ENCODE measurements at places on chromosomes 13 and 19. TPM values are rescaled to one million over a fixed set of nuclear protein-coding genes. Genes with fewer than 3 reads are reported as not detected.

Gene DLL3
- polyA plus RNA-seq, result 1.5 TPM

Gene ERICH4
- not detected for polyA plus RNA-seq

Gene TMEM259
- polyA plus RNA-seq, result 82.6 TPM

Gene TMEM255B
- polyA plus RNA-seq, result 0.70 TPM

Gene GET3
- polyA plus RNA-seq, result 64.2 TPM

Gene ZNF799
- 10.2 TPM for polyA plus RNA-seq

Gene NKPD1
- not detected for polyA plus RNA-seq

Gene C19orf38
- 6.5 TPM for polyA plus RNA-seq

Gene F2RL3
- polyA plus RNA-seq, result 0.36 TPM

Gene HSPB6
- not detected for polyA plus RNA-seq

Gene IGSF23
- not detected for polyA plus RNA-seq

Gene FARP1
- polyA plus RNA-seq, result 0.46 TPM

Gene ZNF135
- 1.0 TPM for polyA plus RNA-seq

Gene ZNF433
- polyA plus RNA-seq, result 2.8 TPM

Gene NCAN
- polyA plus RNA-seq, result not detected

Gene CD37
- 754 TPM for polyA plus RNA-seq

Gene LYPD5
- not detected for polyA plus RNA-seq

Gene IFNL1
- not detected for polyA plus RNA-seq

Gene CEACAM20
- not detected for polyA plus RNA-seq

Gene WASF3
- polyA plus RNA-seq, result not detected

Gene SIAH3
- not detected for polyA plus RNA-seq

Gene CCL25
- polyA plus RNA-seq, result 1.2 TPM

Gene ZNF285
- polyA plus RNA-seq, result 2.1 TPM

Gene IRF2BP1
- polyA plus RNA-seq, result 10.0 TPM

Gene CBY2
- not detected for polyA plus RNA-seq

Gene CD320
- 34.4 TPM for polyA plus RNA-seq

Gene KLF16
- polyA plus RNA-seq, result 1.8 TPM

Gene IGFL2
- not detected for polyA plus RNA-seq

Gene ATP12A
- polyA plus RNA-seq, result not detected

Gene ANKRD24
- polyA plus RNA-seq, result not detected

Gene SLC25A23
- 28.2 TPM for polyA plus RNA-seq

Gene ICAM4
- 0.81 TPM for polyA plus RNA-seq

Gene DKKL1
- 1.1 TPM for polyA plus RNA-seq

Gene ZNF99
- not detected for polyA plus RNA-seq

Gene NLRP7
- polyA plus RNA-seq, result 1.4 TPM

Gene PBX4
- 4.1 TPM for polyA plus RNA-seq

Gene AMH
- 0.15 TPM for polyA plus RNA-seq

Gene CAMSAP3
- 0.44 TPM for polyA plus RNA-seq

Gene C2CD4C
- polyA plus RNA-seq, result not detected

Gene CEACAM7
- polyA plus RNA-seq, result not detected

Gene OR7G3
- not detected for polyA plus RNA-seq

Gene ICAM5
- polyA plus RNA-seq, result not detected

Gene R3HDM4
- polyA plus RNA-seq, result 322 TPM

Gene PSG3
- not detected for polyA plus RNA-seq

Gene PCSK4
- polyA plus RNA-seq, result not detected

Gene BRME1
- polyA plus RNA-seq, result not detected

Gene SIGLEC6
- polyA plus RNA-seq, result 27.6 TPM

Gene FGF9
- 3.6 TPM for polyA plus RNA-seq

Gene C19orf85
- not detected for polyA plus RNA-seq

Gene PTGIR
- polyA plus RNA-seq, result 0.21 TPM

Gene PDX1
- not detected for polyA plus RNA-seq

Gene ZBTB32
- 31.6 TPM for polyA plus RNA-seq

Gene MFSD12
- polyA plus RNA-seq, result 51.9 TPM
